ENCODE measurements at places on chromosomes 6 and 20.

- no peak for DNase-seq
Measured at GRCh38 chr6:108549741-108550140, 11.0 kb upstream of the FOXO3 start.

- DNase-seq, result no peak
Measured at GRCh38 chr6:128605961-128606360, 85.6 kb upstream of the PTPRK start.

GRCh38 chr20:7695635-7696034 lies 244.6 kb downstream of the HAO1 start:
- DNase-seq, result no peak

- no peak for DNase-seq
Measured at GRCh38 chr6:149752600-149753373, 3.2 kb downstream of the PCMT1 start.

DNA sequence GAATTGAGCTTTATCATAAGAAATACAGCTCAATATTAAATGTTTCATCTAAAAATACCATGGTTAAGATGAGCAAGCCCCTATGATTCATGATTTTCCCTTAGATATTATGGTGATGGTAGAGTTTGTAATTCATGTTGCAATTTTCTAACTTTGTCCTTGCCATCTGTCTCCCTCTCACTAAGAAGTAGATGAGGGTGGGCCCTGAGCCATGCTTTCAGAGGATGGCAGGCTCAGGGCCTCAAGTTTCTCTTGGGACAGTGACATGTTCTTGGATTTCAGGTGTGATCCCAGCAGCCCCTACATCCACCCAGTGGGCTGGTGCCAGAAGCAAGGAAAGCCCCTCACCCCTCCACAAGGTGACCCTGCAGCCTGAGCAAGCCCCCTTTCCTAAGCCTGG lies 25.6 kb downstream of the L3MBTL1 start:
- DNase-seq, result no peak
